GM12864 (cell line): ENCODE measurements at places on chromosomes 2 and 18.

- DNase-seq = no peak
These were observed 65.7 kb upstream of the BCL2L11 start for GRCh38 chr2:111054791-111055691.

GRCh38 chr2:16525265-16525887 lies 140.3 kb downstream of the CYRIA start:
- DNase-seq = no peak

DNA sequence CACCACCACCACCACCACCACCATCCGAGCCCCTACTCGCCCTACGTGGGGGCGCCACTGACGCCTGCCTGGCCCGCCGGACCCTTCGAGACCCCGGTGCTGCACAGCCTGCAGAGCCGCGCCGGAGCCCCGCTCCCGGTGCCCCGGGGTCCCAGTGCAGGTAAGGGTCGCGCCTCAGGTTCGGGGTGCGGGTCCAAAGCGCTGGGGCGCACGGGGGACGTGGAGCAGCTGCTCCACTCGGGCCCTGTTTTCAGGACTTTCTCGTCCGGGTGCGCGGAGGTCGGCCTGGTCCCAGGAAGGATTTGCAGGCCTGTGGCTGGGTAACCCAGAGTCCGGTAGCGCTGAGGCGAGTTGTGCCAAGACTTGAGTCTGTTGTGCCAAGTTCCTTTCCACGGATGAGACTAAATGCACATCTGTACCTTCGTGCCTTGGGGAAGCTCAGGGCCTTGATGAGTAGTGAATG lies 2.8 kb downstream of the GATA6 start:
- no peak for DNase-seq

DNA sequence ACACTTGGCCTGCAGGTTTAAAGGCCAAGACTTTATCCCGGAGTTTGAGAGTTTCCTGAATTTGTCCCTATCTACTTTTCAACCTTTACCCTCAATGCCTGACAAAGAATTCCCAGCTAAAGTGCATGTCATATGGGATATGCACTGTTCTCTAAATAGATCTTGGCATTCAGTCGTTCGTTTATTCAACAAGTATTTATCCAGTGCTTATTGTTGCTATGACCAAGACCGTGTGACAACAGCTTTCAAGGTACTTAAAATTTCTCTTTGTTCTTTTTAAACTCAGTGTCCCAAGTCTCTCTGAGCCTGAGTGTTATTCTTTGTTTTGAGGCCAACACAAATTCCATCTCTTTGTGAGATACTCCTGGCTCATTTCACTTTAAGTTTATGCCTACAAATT lies 133.4 kb downstream of the RGPD3 start:
- no peak for DNase-seq

- peak; percentile 25 for DNase-seq
These were observed 252.6 kb downstream of the AGAP1 start for GRCh38 chr2:235746257-235746934.

DNA sequence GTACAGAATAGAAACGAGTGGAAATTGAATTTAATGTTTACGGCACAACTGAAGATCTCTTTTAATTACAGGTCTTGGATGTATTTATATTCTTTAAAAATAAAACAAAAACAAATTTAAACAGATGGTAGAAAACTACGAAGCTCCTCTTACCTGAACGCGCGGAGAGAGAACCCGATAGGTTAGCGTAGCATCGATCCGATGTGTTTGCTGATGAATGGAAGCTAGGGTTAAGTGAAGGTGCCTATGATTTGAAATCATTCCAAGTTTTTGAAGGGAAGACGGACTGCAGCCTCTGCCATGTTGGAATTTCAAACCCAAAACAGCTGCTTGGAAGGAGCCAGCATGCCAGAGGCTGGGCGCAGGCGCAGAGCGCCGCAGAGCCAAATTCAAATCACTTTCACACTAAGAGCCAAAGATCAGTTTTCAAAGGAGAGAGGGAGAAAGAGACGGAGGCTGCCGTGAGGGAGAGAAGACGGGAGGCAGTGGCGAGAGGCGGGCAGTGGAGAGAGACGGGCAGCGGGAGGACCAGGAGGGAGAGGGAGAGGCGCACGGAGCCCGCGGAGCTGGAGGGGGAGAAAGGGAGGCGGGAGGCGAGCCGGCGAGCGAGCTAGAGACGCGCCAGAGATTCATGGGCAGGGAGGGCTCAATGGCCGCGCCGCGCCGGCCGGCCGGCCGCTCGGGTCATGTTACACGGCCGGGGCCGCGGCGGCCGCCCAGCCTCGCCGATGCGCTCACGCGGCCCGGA lies at the start of gene FIGN:
Gene FIGN (minus strand): TSS at position 324 of the 748 bp plus-strand sequence. CDS start 1,081 bp downstream, outside the sequence.
- DNase-seq = no peak

- DNase-seq = no peak
These were observed 33.6 kb downstream of the PLCL1 start for GRCh38 chr2:197838036-197838435.
